Heart left ventricle (tissue), 16 donors: ENCODE measurements at places on chromosomes 3 and 15. TPM values are rescaled to one million over a fixed set of nuclear protein-coding genes. Genes with fewer than 3 reads are reported as not detected.

The C15orf62 gene
- not detected for total RNA-seq

The TUBGCP4 gene
- total RNA-seq: 13.0 TPM

The MSL2 gene
- total RNA-seq: 18.7 TPM

DNA sequence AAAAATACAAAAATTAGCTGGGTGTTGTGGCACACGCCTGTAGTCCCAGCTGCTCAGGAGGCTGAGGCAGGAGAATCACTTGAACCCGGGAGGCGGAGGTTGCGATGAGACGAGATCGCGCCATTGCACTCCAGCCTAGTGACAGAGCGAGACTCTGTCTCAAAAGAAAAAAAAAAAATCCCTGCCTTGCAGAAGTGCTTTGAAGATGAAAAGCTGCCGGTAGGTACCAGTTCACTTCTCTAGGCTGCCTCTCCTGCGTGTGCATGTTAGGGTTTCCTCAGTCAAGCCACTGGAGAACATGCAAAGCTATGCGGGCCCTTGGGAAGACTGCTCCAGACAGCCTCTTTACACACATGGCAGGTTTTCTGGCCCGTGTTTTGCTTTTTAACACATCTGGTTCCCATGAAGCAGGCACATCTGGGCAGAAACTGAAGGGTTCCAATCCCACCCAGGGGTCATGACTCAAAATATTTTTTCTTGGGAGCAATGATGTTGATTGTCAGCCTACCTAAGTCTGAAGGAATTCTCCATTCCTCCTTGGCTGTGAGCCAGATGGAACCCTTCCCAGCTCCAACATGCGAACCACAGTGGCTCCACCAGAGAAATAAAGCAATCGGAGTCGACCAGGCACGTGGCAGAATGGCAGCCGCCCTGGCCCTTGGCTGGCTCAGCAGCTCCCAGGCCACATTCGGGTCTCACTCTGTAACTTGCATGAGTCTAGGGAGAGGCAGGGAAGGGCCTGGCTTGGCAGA is 29.6 kb downstream of the MGLL start:
- H3K4me1 ChIP-seq: peaks cover 50% of the 10 kb centered on the region
- H3K36me3 ChIP-seq: peaks cover 21% of the 10 kb centered on the region
- no peaks in the 10 kb centered on the region for H3K27me3 ChIP-seq
- peak overlapping the region; percentile 31 for H3K27ac ChIP-seq

GRCh38 chr3:153160451-153161137 is 1.4 kb upstream of the RAP2B start:
- H3K36me3 ChIP-seq: no peaks in the 10 kb centered on the region
- H3K27ac ChIP-seq: peak overlapping the region; percentile 57
- H3K27me3 ChIP-seq: no peaks in the 10 kb centered on the region

DNA sequence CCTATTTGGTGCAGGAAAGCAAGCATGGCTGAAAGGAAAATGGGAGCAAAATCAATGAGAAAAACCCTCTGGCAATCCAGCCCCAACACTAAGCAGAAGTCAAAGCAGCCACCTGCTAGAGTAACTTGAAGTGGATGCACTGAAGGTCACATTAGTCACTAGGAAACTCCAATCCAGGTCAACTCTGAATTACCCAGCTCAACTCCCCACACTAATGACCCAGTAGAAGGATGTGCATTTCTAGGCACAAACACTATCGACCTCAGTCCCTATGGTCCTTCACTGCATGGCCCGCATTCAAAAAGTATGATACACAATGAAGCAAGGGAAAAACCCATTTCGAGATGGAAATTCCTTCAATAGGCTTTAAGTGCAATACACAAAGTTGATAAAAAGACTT is 80.6 kb downstream of the RAD18 start:
- H3K27ac ChIP-seq: no peak overlapping the region
- no peak for DNase-seq
- no peaks in the 10 kb centered on the region for H3K27me3 ChIP-seq
- H3K4me3 ChIP-seq: no peak overlapping the region
- no peaks in the 10 kb centered on the region for H3K4me1 ChIP-seq

DNA sequence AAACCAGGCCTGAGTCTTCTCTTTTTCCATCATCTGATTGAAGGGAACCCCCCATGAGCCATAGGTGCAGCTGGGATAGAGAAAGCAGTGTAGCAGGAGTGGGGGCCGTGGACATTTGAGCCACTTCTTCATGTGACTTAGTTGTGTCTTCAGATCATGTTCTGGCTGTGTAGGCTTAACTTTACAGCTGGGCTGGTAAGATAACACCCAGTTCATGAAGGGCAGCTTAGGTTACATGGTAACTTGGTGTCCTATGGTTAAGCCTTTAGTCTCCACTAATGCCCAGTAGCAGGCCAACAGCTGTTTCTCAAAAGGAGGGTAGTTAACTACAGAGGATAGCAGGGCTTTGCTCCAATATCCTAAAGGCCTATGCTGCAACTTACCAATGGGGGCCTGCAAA is 11.4 kb upstream of the SNRPN start:
- no peak overlapping the region for H3K4me3 ChIP-seq
- no peaks in the 10 kb centered on the region for H3K27me3 ChIP-seq
- no peak overlapping the region for H3K27ac ChIP-seq

GRCh38 chr3:171307046-171307585 is 153.1 kb downstream of the TNIK start:
- H3K27ac ChIP-seq: peak overlapping the region; percentile 81
- no peaks in the 10 kb centered on the region for H3K27me3 ChIP-seq
- peaks cover 20% of the 10 kb centered on the region for H3K4me1 ChIP-seq
- no peaks in the 10 kb centered on the region for H3K36me3 ChIP-seq
- DNase-seq: no peak

DNA sequence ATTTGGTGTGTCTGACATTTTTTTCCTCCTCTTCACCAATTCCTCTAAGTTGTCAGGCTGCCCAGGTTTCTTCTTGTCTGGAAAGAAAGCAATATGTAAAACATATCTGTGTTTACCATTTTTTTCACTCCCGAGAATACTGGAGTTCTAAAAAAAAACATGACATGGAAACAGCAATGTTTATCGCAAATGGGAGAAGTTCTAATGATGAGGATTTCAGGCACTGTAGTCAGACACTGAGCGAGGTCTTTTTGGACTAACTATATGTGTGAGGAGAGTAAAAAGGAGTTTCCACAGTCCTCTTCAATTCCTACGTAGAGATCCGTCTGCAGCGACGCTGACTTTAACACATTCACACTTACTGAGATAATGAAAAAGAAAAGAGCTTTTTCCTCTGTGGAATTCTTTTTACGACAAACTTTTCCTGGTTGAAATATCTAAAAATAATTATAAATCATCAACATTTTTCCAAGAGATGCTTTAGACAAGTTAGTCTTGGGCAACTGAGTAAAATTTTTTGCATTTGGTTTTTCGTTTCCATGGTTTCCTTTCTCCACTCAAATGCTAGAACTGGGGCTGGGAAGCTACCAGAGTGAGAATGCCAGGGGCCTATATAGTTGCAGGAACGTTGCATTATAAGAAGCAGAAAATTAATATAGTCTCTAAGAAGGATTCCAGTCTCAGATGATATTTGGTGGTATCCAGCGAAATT is 8.4 kb upstream of the SETMAR start:
- DNase-seq: no peak
- no peak overlapping the region for H3K27ac ChIP-seq
- H3K36me3 ChIP-seq: no peaks in the 10 kb centered on the region
- H3K4me1 ChIP-seq: no peaks in the 10 kb centered on the region

- no peaks in the 10 kb centered on the region for H3K27me3 ChIP-seq
- no peak overlapping the region for H3K27ac ChIP-seq
- H3K4me3 ChIP-seq: no peak overlapping the region
- no peak for DNase-seq
- H3K36me3 ChIP-seq: no peaks in the 10 kb centered on the region
Measured at GRCh38 chr15:74403588-74403919, 30.2 kb downstream of the SEMA7A start.

DNA sequence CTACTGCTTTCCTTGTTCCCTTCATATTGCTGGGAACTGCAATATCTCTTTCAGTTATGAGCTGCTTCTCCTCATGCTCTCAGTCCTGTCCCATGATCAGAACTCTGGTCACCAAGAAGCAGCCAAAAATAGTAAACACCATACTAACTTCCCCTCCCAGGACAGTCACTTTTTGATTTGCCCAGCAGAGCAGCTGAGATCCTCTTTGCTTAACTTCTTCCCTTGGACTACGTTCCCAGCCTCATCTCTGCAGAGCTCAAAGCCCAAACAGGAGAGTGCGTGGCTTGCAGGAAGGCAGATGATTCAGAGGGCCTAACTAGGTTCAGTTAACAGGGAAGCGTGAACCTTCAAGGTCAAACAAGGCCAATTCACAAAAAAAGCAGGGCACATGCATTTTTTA is 153.2 kb downstream of the CTNNB1 start:
- no peak for DNase-seq
- H3K4me1 ChIP-seq: no peaks in the 10 kb centered on the region
- no peak overlapping the region for H3K4me3 ChIP-seq
- H3K27ac ChIP-seq: no peak overlapping the region
- H3K36me3 ChIP-seq: no peaks in the 10 kb centered on the region

DNA sequence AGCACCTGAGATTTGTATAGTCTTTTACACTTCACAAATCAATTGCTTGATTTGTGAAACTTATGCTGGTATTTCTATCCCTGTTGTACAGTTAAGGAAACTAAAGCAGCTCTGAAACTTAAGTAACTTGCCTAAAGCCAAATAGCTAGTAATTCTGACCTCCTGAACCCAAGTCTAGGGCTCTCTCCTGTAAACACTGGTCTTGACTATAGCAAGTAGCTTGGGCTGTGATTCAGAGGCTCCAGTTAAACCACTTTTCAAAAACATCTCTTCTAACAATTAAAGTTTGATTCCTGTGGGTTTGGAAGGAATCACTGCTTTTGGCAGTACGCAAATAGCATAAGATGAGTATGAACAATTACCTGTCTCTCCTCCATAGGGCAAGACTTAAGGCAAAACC is 18.5 kb upstream of the CMTM8 start:
- H3K27ac ChIP-seq: no peak overlapping the region
- DNase-seq: no peak
- no peaks in the 10 kb centered on the region for H3K27me3 ChIP-seq
- no peak overlapping the region for H3K4me3 ChIP-seq

GRCh38 chr3:155908086-155908485 is 37.6 kb downstream of the GMPS start:
- H3K4me3 ChIP-seq: no peak overlapping the region
- peaks cover 75% of the 10 kb centered on the region for H3K36me3 ChIP-seq
- peaks cover 7% of the 10 kb centered on the region for H3K4me1 ChIP-seq

DNA sequence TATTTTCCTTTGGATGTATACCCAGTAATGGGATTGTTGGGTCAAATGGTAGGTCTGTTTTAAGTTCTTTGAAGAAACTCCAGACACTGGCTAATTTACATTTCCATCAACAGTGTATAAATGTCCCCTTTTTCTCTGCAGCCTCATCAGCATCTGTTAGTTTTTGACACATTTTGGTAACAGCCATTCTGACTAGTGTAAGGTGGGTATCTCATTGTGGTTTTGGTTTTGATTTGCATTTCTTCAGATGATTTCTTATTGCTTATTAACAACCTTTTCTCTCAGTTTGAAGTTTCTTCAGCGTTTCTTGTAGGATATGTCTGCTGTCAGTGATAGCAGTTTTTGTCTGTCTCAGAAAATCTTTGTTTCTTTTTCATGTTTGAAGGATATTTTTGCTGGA is 15.4 kb downstream of the GALK2 start:
- no peak overlapping the region for H3K27ac ChIP-seq
- no peaks in the 10 kb centered on the region for H3K4me1 ChIP-seq
- H3K36me3 ChIP-seq: no peaks in the 10 kb centered on the region
- DNase-seq: no peak
- no peak overlapping the region for H3K4me3 ChIP-seq

- H3K27ac ChIP-seq: no peak overlapping the region
- no peak overlapping the region for H3K4me3 ChIP-seq
- peaks cover 4% of the 10 kb centered on the region for H3K4me1 ChIP-seq
- no peaks in the 10 kb centered on the region for H3K27me3 ChIP-seq
Measured at GRCh38 chr15:44801364-44801763, 65.0 kb downstream of the TRIM69 start.

DNA sequence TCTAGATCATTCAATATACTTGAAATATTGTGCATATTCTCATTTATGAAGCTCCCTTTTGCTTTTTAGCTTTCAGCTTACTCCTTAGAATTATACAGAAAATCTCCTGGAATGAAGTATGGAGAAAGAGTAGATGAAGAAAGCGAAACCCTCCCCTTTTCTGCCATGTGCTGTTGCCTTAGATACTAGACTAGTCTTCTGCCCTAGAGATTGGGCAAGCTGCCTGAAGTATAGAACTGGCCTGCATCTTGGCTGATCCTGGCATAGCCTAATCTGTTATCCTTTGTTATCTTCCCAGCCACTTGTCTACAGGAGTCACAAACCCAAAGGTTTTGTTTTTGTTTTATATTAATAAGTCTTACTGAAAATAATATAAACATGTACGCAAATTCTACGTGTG is 138.8 kb downstream of the RBPMS2 start:
- no peaks in the 10 kb centered on the region for H3K36me3 ChIP-seq
- H3K4me1 ChIP-seq: peaks cover 14% of the 10 kb centered on the region
- no peak overlapping the region for H3K4me3 ChIP-seq
- H3K27me3 ChIP-seq: no peaks in the 10 kb centered on the region
- DNase-seq: no peak

GRCh38 chr3:112042842-112043280 is 8.3 kb downstream of the TMPRSS7 start:
- no peak for DNase-seq
- H3K4me1 ChIP-seq: peaks cover 8% of the 10 kb centered on the region
- H3K36me3 ChIP-seq: no peaks in the 10 kb centered on the region
- H3K27me3 ChIP-seq: no peaks in the 10 kb centered on the region
- no peak overlapping the region for H3K4me3 ChIP-seq

- no peaks in the 10 kb centered on the region for H3K27me3 ChIP-seq
- H3K4me3 ChIP-seq: no peak overlapping the region
- no peak for DNase-seq
- no peaks in the 10 kb centered on the region for H3K36me3 ChIP-seq
- no peak overlapping the region for H3K27ac ChIP-seq
- H3K4me1 ChIP-seq: no peaks in the 10 kb centered on the region
Measured at GRCh38 chr3:175399156-175399840, 540.2 kb downstream of the NAALADL2 start.

GRCh38 chr3:128336337-128337156 is 130.1 kb downstream of the DNAJB8 start:
- H3K27me3 ChIP-seq: no peaks in the 10 kb centered on the region
- H3K36me3 ChIP-seq: peaks cover 6% of the 10 kb centered on the region
- no peak overlapping the region for H3K4me3 ChIP-seq
- no peak for DNase-seq
- no peak overlapping the region for H3K27ac ChIP-seq

DNA sequence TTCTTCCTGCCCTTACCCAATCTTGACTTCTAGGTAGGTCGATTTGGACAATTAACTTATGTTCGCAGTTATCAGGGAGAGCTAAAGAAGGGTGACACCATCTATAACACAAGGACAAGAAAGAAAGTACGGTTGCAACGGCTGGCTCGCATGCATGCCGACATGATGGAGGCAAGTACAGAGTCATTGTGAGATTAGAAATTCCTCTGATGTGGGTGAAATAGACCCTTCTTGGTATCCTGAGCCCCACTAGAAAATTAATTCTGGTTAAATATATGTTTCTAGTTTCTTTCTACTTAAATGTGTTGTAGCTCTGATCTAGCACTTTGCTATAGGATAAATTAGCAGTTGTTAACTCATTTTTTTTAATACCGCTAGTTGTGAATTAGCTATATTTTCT is 13.6 kb downstream of the LXN start:
- peaks cover 74% of the 10 kb centered on the region for H3K36me3 ChIP-seq
- H3K27me3 ChIP-seq: no peaks in the 10 kb centered on the region
- no peak overlapping the region for H3K4me3 ChIP-seq

GRCh38 chr15:71128939-71129562 is 13.8 kb downstream of the THSD4 start:
- no peak overlapping the region for H3K4me3 ChIP-seq
- peaks cover 2% of the 10 kb centered on the region for H3K4me1 ChIP-seq
- DNase-seq: no peak
- no peaks in the 10 kb centered on the region for H3K36me3 ChIP-seq
- no peaks in the 10 kb centered on the region for H3K27me3 ChIP-seq

- H3K27ac ChIP-seq: no peak overlapping the region
- DNase-seq: no peak
- H3K27me3 ChIP-seq: no peaks in the 10 kb centered on the region
- no peak overlapping the region for H3K4me3 ChIP-seq
Measured at GRCh38 chr3:54434756-54435155, 312.4 kb downstream of the CACNA2D3 start.
